ENCODE measurements at places on chromosomes 4 and X.

DNA sequence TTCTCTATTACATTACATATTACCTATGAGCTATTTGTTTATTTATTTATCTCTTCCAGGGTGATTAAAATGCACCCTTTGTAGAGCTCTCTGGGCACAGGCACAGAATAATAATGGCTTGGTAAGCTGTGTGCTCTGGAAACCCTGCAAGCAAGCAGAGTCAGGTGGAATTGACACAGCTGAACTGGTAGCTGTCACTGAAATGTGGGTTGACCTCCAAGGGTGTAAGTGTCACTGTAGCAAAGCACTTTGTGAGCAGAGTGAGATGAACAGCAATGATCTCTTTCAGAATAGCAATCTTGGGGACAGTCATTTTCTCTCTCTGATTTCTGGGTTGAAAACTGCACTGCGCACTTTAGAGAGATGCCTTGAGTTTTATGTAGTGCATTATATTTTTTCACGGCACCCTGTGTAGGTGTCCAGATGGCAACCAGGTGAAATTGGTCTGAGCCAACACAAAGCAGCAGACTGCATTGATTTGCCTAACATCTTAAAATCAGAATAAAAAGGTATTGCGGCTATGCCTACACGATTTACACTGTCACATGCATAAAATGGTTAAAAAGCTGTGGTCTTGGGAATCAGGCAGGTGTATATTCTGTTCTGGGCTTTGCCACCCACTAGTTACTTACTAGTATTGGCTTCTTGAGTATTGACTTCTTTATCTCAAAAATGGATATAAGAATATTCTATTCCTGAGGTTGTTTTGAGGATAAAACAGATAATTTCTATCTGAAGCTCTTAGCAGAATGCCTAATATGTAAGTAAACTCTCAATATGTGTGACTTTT, 450.3 kb downstream of the RAPGEF2 start:
- H3K4me3 ChIP-seq, result no peak overlapping the region
- no peak for DNase-seq
- H3K36me3 ChIP-seq, result no peaks in the 10 kb centered on the region

- no peak overlapping the region for H3K27ac ChIP-seq
- H3K4me1 ChIP-seq, result peaks cover 6% of the 10 kb centered on the region
- no peak for DNase-seq
- peaks cover 14% of the 10 kb centered on the region for H3K27me3 ChIP-seq
- H3K4me3 ChIP-seq, result no peak overlapping the region
Measured at GRCh38 chr4:153731239-153731638, 28.6 kb downstream of the RNF175 start.

- H3K4me3 ChIP-seq, result no peak overlapping the region
- H3K27me3 ChIP-seq, result peaks cover 9% of the 10 kb centered on the region
- H3K4me1 ChIP-seq, result peaks cover 4% of the 10 kb centered on the region
Measured at GRCh38 chr4:155964016-155964891, 10.6 kb upstream of the CTSO start.

- no peak overlapping the region for H3K27ac ChIP-seq
- peaks cover 16% of the 10 kb centered on the region for H3K36me3 ChIP-seq
- H3K4me1 ChIP-seq, result peaks cover 4% of the 10 kb centered on the region
- H3K27me3 ChIP-seq, result no peaks in the 10 kb centered on the region
- no peak for DNase-seq
Measured at GRCh38 chr4:108556588-108557200, 63.7 kb upstream of the RPL34 start.

DNA sequence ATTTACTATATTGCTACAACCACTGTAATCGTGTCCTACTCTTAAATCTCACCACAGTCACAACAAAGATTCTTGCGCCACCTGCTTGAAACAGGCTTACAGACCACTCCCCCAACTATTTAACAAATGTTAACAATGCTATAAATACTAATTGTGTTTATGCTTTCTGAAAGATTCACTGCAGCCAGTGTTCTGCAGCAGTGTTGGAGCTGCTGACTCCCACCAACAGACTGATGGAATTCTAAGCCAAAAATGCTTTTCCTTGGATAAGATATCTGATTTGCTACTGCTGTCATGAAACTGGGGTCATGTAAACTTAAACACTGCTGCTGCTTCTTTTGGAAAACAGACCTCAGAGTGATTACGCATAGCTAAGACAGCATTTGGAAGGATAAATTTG, 244.2 kb upstream of the MAB21L2 start:
- H3K4me1 ChIP-seq, result no peaks in the 10 kb centered on the region
- H3K27me3 ChIP-seq, result no peaks in the 10 kb centered on the region
- DNase-seq, result no peak
- no peak overlapping the region for H3K27ac ChIP-seq
- H3K4me3 ChIP-seq, result no peak overlapping the region

GRCh38 chrX:34300871-34301270, 168.8 kb upstream of the FAM47A start:
- H3K4me3 ChIP-seq, result no peak overlapping the region
- H3K4me1 ChIP-seq, result no peaks in the 10 kb centered on the region
- H3K27ac ChIP-seq, result no peak overlapping the region
- no peaks in the 10 kb centered on the region for H3K36me3 ChIP-seq
- no peaks in the 10 kb centered on the region for H3K27me3 ChIP-seq
- DNase-seq, result no peak

GRCh38 chr4:55794053-55794452, 25.5 kb upstream of the EXOC1L start:
- H3K36me3 ChIP-seq, result no peaks in the 10 kb centered on the region
- no peak overlapping the region for H3K4me3 ChIP-seq
- no peak for DNase-seq
- peaks cover 33% of the 10 kb centered on the region for H3K27me3 ChIP-seq
- no peaks in the 10 kb centered on the region for H3K4me1 ChIP-seq

GRCh38 chrX:106898462-106898861, 4.7 kb downstream of the RIPPLY1 start:
- no peak for DNase-seq
- no peaks in the 10 kb centered on the region for H3K36me3 ChIP-seq
- no peaks in the 10 kb centered on the region for H3K27me3 ChIP-seq
- no peaks in the 10 kb centered on the region for H3K4me1 ChIP-seq
- no peak overlapping the region for H3K27ac ChIP-seq
- no peak overlapping the region for H3K4me3 ChIP-seq

DNA sequence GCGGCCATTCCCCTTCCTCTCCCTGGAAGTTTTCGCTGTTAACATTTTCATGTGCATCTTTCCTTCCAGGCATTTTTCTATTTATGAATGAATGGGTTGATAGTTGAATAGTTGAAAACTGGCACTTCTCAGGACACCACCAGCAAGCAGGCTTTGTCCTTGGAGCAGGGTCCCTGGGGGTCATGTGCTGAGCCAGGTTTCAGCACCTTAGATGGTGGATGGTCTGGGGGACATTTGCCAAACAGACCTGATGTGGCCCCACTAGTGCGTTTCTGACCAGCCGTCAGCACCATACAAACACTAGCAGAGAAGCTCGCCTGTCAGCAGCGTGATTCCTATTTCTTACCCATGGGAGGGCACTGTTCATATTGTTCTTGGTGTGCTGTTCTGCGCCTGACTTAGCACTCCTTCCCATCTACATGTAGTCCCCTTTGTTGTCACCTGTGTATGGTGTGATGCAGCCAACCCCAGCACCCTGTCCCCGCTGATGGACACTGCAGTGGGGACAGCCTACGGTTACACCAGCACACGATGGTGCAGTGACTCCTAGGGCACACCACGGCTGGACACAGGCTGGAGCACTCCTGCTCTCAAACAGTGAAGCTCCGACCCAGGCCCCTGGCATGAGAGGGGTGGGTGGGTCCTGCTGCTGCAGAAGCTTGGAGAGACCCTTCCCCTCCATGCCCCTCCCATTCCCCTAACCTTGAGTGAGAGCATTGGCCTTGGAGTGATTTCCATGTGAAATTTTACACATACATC, 27.2 kb upstream of the WFS1 start:
- peaks cover 18% of the 10 kb centered on the region for H3K27me3 ChIP-seq
- H3K4me3 ChIP-seq, result no peak overlapping the region
- H3K4me1 ChIP-seq, result no peaks in the 10 kb centered on the region
- DNase-seq, result no peak
- no peak overlapping the region for H3K27ac ChIP-seq
- H3K36me3 ChIP-seq, result peaks cover 3% of the 10 kb centered on the region

GRCh38 chr4:20259707-20260106, 8.0 kb downstream of the SLIT2 start:
- peaks cover 21% of the 10 kb centered on the region for H3K27me3 ChIP-seq
- no peak overlapping the region for H3K4me3 ChIP-seq
- no peaks in the 10 kb centered on the region for H3K4me1 ChIP-seq
- no peak overlapping the region for H3K27ac ChIP-seq
- no peaks in the 10 kb centered on the region for H3K36me3 ChIP-seq
- no peak for DNase-seq

All from activated naive CD8-positive, alpha-beta T cell treated with anti-CD3 and anti-CD28 coated beads, Interleukin-2, amount 10 ng/mL, durations not matched to agents 7 days and 5 days (primary cell).